Eye (tissue), 1 donor: ENCODE measurements at places on chromosomes 1 and 21.

GRCh38 chr1:188888386-188888785 lies 1589.3 kb downstream of the BRINP3 start:
- no peak for DNase-seq

GRCh38 chr1:150407330-150407729 lies 43.4 kb downstream of the RPRD2 start:
- no peak for DNase-seq

DNA sequence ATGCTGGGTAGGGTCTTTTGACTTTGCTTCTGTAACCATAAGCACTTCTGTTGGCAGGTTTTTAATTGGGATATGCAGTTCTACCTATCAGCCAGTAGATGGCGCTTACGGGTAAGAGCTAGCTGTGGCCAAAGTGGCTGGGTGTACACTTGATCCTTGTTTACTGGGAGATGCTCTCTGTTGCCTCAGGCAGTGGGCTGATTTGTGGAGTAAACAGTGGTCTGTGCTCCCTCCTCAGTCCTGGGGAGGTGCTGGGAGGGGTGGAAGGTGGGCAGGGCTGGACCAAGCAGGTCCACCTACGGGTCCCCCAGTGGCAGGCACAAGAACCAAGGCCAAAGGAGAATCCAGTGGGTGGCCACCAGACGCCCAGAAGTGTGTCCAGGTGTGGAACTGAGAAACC lies 43.4 kb downstream of the RALGPS2 start:
- DNase-seq: no peak

DNA sequence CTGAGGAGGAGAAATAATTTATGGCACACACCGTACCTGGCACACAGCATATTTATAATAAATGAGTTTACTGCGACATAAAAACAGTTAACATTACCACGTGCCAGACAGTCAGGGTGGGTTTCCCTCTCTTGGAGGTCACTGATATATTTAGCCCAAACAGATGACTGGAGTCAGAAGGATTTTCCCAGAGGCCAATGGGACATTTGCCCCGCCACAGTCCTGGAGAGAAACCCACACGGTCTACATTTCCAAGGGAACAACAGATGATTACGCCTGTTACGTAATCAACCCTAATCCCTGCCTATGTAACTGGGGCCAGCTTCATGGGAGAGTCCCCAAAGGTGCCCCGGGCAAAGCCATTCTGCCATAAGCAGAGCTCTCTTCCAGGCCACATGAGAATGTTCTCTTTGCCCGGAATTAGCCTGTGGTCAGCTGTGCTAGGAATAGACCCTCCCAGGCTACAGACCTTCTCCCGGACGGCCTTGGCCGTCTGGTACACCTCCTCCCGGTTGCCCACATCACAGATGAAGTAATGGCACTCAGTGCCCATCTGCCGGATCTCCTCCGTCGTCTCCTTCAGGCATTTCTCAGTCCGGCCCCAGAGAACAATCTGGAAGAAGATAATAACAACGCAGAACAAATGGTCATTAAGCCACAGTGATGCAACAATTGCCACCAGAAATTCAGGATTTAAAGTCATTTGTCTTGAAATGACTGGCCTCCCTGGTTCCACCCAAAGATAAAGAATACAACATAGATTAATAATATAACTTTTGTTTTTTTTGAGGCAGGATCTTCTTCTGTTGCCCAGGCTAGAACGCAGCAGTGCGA lies 37.7 kb downstream of the DHRS3 start:
- no peak for DNase-seq

- DNase-seq: no peak
These were observed 20.1 kb upstream of the EFNA1 start for GRCh38 chr1:155107309-155108264.

- DNase-seq: no peak
These were observed 29.4 kb upstream of the MX1 start for GRCh38 chr21:41396558-41397075.

GRCh38 chr1:22323846-22324504 lies 127.7 kb upstream of the ZBTB40 start:
- DNase-seq: no peak

- no peak for DNase-seq
These were observed 43.2 kb downstream of the GJA5 start for GRCh38 chr1:147717051-147717705.

- DNase-seq: peak; percentile 90
These were observed 133.2 kb upstream of the ZBTB40 start for GRCh38 chr1:22318279-22318981.

DNA sequence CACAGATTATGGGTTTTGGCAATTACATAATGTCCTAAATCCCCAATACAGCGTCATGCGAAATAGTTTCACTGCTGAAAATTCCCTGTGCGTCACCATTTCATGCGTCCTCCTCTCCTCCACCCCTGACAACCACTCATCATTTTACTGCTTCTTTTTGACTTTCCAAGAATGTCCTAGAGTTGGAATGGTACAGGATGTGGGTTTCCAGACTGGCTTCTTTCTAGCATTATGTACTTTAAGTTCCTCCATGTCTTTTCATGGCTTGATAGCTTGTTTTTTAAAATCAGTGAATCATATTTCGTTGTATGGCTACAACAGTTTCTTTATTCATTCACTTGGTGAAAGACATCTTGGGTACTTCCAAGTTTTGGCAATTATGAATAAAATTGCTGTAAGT lies 7.4 kb downstream of the NBPF3 start:
- DNase-seq: no peak

- no peak for DNase-seq
These were observed 43.1 kb downstream of the PCNX2 start for GRCh38 chr1:233252441-233252840.

DNA sequence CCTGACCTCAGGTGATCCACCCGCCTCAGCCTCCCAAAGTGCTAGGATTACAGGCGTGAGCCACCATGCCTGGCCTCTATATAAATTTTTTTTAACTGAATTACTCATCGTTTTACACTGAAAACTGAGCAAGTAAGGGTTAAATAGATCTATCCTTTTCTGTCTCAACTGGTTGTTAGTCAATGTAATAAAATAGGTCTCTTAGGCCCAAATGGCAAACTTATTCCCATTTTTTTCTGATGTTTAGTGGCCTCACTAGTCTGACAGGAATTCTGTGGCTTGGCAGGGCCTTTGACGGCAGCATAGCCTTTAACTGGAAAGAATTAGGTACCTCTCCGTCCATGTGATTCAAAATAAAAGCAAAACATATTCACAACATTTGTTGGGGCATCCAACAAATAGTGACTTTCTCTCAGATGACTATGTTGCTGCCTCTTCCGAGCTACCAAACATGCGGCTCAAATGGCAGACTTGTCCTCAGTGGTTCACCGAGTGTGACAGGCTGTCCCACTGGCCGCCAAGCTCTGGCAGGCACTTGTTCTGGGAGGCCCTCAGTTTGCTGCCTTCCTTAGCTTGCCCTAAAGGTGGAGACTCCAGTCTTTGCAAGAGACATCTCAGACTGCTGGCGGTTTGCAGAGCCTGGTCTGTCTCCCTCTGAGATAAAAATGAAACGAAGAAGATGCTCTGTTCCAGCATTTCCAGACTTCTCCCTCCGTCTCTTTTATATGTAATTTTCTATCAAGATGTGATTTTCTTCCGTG lies 17.4 kb downstream of the ATP1A4 start:
- peak; percentile 53 for DNase-seq

DNA sequence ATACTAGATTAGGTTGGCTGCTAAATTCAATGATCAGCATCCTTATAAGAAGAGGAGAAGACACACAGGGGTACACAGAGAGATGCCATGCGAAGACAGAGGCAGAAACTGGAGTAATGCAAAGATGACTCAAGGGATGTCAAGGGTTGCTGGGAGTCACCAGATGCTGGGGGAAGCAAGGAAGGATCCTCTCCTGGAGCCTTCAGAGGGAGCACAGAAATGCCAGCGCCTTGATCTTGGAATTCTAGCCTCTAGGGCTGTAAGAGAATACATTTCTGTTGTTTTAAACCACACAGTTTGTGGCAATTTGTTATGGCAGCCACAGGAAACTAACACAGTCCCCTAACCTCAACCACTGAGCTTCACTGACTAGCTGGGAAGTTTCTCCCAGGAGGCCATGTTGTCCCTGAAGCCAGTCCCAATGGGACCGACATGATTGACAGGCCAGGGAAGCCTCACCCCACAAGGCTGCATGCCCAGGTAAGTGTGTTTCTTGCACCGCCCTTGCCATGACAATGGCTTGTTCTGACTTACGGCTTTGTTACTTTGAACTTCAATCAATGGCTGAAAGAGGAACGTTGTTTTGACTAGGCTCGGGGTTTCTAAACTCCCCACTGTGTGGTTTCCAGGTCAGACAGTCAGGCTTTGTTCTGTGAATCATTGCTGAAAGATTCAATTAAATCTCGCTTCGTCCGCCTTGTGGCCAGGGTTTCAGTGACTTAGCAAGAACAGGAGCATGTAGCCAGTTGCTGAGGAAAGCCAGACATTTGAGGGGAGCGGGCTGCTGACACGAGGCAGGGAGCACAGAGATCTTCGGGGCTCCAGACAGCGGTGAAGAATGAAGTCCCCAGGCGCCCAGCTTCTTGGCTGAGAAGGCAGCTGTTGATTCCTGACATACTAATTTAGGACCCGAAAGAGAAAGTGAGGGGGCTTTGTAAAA lies 62.3 kb downstream of the RUNX1 start:
- DNase-seq: peak; percentile 75

DNA sequence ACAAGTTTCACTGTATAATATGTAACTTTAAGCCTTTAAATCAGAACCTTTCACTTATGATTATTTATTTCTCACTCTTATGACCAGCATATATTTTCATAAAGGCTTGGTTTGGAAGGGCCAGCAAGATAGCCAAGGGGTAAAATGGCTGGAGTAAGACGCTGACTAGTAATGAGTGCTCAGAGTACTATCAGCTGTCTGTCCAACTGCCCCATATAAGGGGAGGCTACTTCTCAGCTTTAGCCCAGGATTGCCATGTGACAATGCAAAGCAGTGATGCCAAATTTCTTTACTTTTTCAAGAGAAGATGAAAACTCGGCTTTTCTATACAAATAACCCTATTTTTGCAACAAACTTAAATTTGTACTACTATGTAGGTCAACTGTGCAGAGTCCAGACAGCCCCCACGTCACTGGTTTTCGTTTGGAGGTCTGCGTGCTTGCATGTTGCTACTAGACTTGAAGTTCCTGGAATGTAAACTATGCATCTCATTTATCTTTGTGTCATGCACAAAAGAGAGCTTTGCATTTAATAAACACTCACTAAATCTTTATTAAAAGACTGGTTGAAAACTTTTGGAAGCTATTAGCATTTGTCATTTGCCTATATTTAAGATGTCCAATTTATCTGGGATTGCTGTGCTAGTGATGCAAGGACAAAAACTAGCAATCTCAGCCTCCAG lies 110.4 kb downstream of the TNFSF18 start:
- no peak for DNase-seq

- no peak for DNase-seq
These were observed 43.7 kb upstream of the KCNK1 start for GRCh38 chr1:233570216-233570615.

DNA sequence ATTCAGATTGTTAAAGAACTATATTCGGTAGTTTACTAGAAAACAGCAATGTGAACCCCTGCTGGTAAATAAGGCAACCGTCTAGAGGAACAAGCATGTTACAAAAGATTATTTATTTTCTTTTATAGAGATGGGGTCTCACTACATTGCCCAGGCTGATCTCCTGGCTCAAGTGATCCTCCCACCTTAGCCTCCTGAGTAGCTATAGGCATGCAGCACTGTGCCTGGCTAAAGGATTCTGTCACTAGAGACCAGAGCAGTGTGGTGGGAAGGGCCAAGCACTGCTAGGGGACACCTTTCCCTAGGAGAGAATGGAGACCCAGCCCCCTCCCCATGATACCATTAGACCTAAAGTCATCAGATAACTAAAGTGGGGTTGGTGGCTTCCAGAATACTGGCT lies 28.9 kb downstream of the SLC27A3 start:
- no peak for DNase-seq

GRCh38 chr1:154557939-154558719 lies at the start of gene UBE2Q1:
Gene UBE2Q1 (minus strand): TSS chr1:154558662. CDS start chr1:154558553, 109 bp downstream.
- DNase-seq: peak; percentile 47

GRCh38 chr1:244865028-244865371 lies 657 bp upstream of the HNRNPU start:
- no peak for DNase-seq

- DNase-seq: peak; percentile 48
These were observed 25.8 kb downstream of the PRDM2 start for GRCh38 chr1:13725714-13726175.
